Breast epithelium (tissue), 4 donors: ENCODE measurements at places on chromosomes 12 and 14. TPM values are rescaled to one million over a fixed set of nuclear protein-coding genes. Genes with fewer than 3 reads are reported as not detected.

The TMPRSS12 gene
- total RNA-seq = not detected

The C14orf132 gene
- total RNA-seq = 10.8 TPM

The TMTC1 gene
- total RNA-seq = 71.8 TPM

DNA sequence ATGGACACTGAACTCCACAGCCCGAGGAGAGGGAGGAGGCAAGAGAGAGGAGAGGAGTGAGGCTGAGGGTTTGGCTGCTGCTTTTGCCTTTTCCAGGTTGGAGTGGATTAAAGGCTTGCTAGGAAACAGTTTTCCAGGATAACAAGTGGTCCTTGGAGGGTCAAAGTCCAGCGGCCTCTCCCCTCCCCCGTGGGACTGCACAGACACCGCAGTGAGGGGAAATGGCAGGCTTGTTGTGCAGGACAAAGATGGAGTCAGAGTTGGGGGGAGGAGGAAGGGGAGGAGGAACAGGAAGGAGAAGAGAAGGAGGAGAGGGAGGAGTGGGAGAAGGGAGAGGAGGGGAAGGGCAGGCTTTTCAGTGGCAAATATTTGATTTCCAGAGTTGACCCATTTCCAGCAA, 245.5 kb downstream of the RBM19 start:
- DNase-seq = no peak
- no peaks in the 10 kb centered on the region for H3K27me3 ChIP-seq
- H3K4me1 ChIP-seq = no peaks in the 10 kb centered on the region
- H3K4me3 ChIP-seq = no peak overlapping the region
- H3K36me3 ChIP-seq = no peaks in the 10 kb centered on the region
- H3K27ac ChIP-seq = no peak overlapping the region

The IFI27 gene
- 160 TPM for total RNA-seq

The DNAI7 gene
- 1.1 TPM for total RNA-seq

DNA sequence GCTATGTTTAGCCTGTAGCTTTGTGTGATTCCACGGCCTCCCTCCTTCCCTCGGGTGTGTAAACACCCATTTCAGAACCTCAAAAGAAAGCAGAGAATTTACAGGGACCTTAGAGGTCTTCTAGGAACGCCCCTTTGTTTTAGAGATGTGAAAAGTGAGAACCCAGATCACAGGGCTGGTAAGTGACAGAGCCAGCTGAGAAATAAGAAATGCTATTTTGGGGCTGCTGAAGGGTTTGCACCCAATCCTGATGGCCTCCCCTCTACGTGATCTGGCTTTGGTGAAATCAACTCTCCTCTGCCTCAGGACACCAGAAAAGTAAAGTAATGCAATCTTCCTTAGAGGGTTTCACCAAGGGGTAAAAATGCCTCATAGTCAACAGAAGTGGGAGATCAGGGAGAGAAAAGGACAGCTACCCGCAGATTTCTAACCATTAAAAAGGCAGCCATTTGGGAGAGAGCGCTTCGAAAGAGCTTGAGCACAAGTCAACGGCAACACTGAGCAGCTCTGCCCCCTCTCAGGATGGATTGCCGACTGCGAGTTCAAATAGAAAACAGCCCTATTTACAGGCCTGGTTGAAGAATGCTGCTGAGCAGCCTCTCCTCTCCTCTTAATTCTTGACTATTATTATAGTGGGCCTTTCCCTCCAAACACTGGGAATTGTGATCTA, 78.5 kb upstream of the RASSF3 start:
- no peaks in the 10 kb centered on the region for H3K4me1 ChIP-seq
- H3K27ac ChIP-seq = no peak overlapping the region
- no peaks in the 10 kb centered on the region for H3K36me3 ChIP-seq
- DNase-seq = no peak
- no peak overlapping the region for H3K4me3 ChIP-seq

GRCh38 chr12:46101485-46101869, 111.1 kb upstream of the SCAF11 start:
- no peak overlapping the region for H3K4me3 ChIP-seq
- no peaks in the 10 kb centered on the region for H3K36me3 ChIP-seq
- no peak overlapping the region for H3K27ac ChIP-seq
- H3K4me1 ChIP-seq = no peaks in the 10 kb centered on the region
- DNase-seq = no peak
